ENCODE measurements at places on chromosomes 2 and 18. TPM values are rescaled to one million over a fixed set of nuclear protein-coding genes. Genes with fewer than 3 reads are reported as not detected.

Gene CCNT2
- total RNA-seq: 13.3 TPM

Gene RAB31
- total RNA-seq: 18.9 TPM

Gene TSPYL6
- not detected for total RNA-seq

Gene GPR75
- total RNA-seq: 0.52 TPM

Gene TDRD15
- total RNA-seq: not detected

Gene ARMC9
- total RNA-seq: 20.8 TPM

Gene GKN2
- total RNA-seq: not detected

Gene TUBA4A
- 15.6 TPM for total RNA-seq

Gene TUBA3E
- total RNA-seq: not detected

Gene CFAP210
- not detected for total RNA-seq

Gene DHRS9
- total RNA-seq: 0.65 TPM

Gene HTR2B
- total RNA-seq: not detected

Gene SIX3
- not detected for total RNA-seq

Gene GPR55
- not detected for total RNA-seq

Gene TGFA
- total RNA-seq: 2.7 TPM

Gene RAPH1
- total RNA-seq: 22.1 TPM

Gene EDAR
- not detected for total RNA-seq

Gene GALR1
- total RNA-seq: not detected

Gene PSMA8
- not detected for total RNA-seq

Gene SCN9A
- 1.0 TPM for total RNA-seq

Gene GALNT13
- total RNA-seq: 0.78 TPM

Gene SS18
- total RNA-seq: 86.5 TPM

Gene SLC8A1
- total RNA-seq: 1.9 TPM

Gene PARD6G
- total RNA-seq: 5.9 TPM

Gene TMEFF2
- 0.96 TPM for total RNA-seq

Gene MAL
- not detected for total RNA-seq

Gene OR6B2
- not detected for total RNA-seq

Gene DYNAP
- total RNA-seq: not detected

Gene CPS1
- 23.7 TPM for total RNA-seq

Gene TMEM247
- total RNA-seq: not detected

Gene KIF5C
- total RNA-seq: 0.24 TPM

Gene AP1S3
- total RNA-seq: 5.5 TPM

Gene CTAGE1
- total RNA-seq: not detected

Gene UPP2
- not detected for total RNA-seq

Gene ANKRD30B
- not detected for total RNA-seq

Gene BUB1
- 31.0 TPM for total RNA-seq

Gene KLHL14
- total RNA-seq: not detected

Gene RNU2-63P
- total RNA-seq: not detected

Gene HADHA
- 125 TPM for total RNA-seq

Gene ACTG2
- total RNA-seq: 3.5 TPM

Gene TTN
- under 0.01 TPM for total RNA-seq

Gene GCA
- 5.7 TPM for total RNA-seq

Measured in epithelial cell of alveolus of lung (primary cell).